ENCODE measurements at places on chromosomes 4 and X. TPM values are rescaled to one million over a fixed set of nuclear protein-coding genes. Genes with fewer than 3 reads are reported as not detected.

DNA sequence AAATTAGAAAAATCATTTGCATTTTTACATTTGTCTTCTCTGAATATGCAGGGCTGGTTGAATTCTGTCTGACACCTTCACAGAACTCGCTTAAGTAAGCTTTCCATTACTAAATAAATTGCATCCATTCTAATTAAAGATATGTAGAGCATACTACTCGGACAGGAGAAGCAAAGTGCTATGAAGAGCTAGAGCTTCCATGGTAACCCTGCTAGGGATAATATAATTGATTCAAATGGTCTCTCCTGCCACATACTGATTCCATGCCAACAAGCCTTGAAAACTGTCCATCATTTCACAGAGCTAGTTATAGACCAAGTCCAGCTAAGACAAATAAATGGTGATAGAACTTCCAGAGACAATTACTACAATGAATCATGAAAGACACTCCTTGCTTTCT, 571.5 kb downstream of the KCNIP4 start:
- no peak for DNase-seq

DNA sequence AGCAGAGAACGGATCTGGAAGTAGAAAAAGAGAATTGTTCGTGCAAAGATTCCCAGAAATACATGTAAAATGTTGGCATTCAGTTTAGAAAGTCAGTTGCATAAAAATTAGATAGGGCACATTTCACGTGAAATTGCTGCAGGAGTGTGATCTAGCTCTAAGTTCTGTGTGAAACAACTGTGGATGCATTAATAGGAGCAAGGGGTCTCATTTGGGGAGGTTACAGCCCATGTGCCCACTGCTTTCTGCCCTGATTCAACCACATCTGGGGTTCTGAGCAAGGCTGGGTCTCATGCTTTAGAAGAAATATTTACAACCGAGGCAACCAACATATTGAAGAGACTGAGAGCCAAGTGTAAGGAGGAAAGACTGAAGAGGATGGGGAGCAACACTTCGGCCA, 639.0 kb downstream of the BCOR start:
- DNase-seq: no peak

DNA sequence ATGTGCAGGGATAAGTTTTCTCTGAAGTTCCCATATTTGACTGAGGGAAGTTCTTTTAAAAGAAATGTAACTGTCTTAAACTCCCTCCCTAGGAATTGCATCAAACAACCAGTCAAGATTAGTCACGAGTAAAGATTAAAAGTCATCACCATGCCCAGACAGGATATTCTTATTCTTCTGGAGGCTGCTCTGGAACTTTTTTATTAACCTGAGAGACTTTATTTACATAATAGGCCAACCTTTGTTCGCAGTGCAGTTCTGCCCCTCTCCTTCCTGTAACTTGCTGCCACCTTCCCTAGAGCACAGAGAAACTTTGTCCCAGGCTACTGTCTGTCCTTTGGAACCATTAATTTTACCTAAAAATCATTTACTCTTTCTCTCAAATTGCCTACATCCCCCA, 9.8 kb upstream of the HERC3 start:
- DNase-seq: no peak

GRCh38 chrX:46582966-46583365, 9.4 kb downstream of the CHST7 start:
- no peak for DNase-seq

DNA sequence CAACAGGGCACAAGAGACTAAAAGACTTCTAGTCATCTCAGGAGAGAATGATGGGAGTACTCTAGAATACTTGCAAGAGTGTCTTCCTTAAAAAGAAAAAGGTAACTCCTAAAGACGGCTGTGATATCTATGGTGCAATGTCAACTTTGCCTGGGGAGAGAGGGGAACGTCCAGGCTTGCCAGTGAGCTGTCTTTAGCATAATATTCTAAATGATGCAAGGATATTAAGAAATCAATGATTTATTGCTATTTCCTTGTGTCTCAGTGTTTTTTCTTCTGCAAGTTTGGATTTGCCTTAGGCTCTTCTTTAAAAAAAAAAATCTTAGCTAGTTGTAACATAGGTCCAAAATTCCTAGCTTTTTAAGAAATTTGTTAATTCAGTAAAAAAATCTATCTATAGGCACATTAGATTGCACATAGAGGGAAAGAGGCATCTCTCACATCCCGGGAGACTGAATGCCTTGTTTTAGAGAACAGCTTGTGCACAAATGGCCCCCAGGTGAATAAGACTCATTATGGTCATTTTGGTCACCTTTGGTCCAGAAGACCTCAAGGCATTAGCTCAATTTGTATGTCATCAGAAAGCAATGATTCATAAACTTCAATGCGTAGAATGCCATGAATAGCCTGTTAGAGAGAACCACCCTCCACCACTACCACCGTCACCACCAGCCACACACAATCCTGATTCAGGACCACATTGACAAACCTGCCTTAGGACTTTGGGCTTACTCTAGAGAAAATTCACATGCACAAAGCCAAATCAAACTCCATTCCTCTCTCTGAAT, 104.1 kb downstream of the PALLD start:
- DNase-seq: no peak

- DNase-seq: no peak
Observed at GRCh38 chrX:10015723-10016518, 48.8 kb downstream of the CLDN34 start.

Gene ADH7
- not detected for total RNA-seq

Gene PCSK1N
- total RNA-seq: 0.33 TPM

DNA sequence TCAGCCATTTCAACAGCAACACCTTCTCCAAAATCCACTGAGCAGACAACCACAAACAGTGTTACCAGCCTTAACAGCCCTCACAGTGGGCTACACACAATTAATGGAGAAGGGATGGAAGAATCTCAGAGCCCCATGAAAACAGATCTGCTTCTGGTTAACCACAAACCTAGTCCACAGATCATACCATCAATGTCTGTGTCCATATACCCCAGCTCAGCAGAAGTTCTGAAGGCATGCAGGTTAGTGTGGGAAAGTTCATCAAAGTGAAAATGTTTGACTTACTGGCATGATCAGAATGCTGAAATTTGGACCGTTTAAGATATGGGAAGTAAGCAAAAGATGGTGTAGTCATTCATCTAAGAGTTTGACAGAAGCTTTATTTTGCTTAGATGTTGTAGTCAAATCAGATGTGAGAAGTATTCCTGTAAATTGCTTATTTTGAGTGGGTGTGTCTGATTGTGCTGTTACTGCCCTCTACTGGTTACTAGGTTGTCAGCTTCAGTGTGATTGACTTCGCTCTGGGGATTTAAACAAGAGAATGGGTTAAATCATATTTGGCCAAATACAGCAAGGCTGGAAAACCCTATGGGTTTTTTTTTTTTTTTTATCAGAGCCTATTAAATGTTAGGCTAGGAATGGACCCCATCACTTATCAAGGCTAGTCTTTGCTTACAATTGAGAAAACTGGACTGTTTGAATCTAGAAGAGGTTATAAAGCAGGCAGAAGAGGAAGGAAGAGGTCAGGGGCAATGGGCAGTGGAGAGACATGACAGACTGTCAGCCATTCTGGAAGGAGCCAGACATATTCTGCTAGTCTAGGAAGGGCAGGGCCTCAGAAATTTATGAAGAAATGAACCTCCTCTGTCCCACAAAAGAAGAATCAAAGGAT, 130.3 kb downstream of the DIPK2B start:
- peak; percentile 29 for DNase-seq

Gene AADAT
- total RNA-seq: not detected

Gene ITGB1BP2
- 4.4 TPM for total RNA-seq

GRCh38 chr4:85776579-85776978, 301.6 kb downstream of the ARHGAP24 start:
- no peak for DNase-seq

DNA sequence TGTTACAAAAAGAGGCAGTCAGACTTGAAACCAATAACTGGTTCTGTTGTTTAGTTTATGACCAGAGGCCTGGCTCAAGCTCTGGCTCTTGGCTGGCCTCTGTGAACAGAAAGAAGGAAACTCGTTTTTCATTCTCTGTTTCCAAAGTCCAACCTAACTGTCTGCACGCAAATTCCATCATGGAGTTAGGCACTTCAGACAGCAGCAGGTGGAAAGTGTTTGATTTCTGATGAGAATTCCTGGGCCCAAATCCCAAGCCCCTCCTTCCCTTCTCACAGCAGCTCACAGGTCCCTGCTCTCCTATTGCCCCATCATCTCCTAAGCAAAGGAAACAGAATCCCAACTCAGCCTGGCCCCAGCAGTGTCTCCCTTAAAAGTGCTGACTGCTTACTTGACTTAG, 42.8 kb upstream of the FGF16 start:
- DNase-seq: no peak

Gene RGN
- not detected for total RNA-seq

Gene F8A2
- total RNA-seq: not detected

- no peak for DNase-seq
Observed at GRCh38 chr4:61373901-61374440, 173.8 kb downstream of the ADGRL3 start.

GRCh38 chrX:93594780-93595179, 78.6 kb downstream of the NAP1L3 start:
- no peak for DNase-seq

GRCh38 chrX:9597361-9598035, 132.6 kb downstream of the TBL1X start:
- DNase-seq: no peak

- no peak for DNase-seq
Observed at GRCh38 chr4:138992676-138993075, 22.9 kb upstream of the NOCT start.
